Caco-2 (cell line): ENCODE measurements at places on chromosomes 4 and X. TPM values are rescaled to one million over a fixed set of nuclear protein-coding genes. Genes with fewer than 3 reads are reported as not detected.

Gene ZNF732
- total RNA-seq: not detected in 2 replicates

Gene IL21
- total RNA-seq: not detected in 2 replicates

Gene TLR2
- total RNA-seq: 7.8 and 11.0 TPM in 2 replicates

Gene PNCK
- not detected in 2 replicates for total RNA-seq

Gene RBM46
- not detected in 2 replicates for total RNA-seq

Gene TMPRSS11D
- not detected in 2 replicates for total RNA-seq

- DNase-seq: no peak
- no peak overlapping the region for H3K27ac ChIP-seq
- H3K4me3 ChIP-seq: no peak overlapping the region
- H3K36me3 ChIP-seq: no peaks in the 10 kb centered on the region
- H3K27me3 ChIP-seq: no peaks in the 10 kb centered on the region
Measured at GRCh38 chr4:81839347-81840042, 367.8 kb upstream of the RASGEF1B start.

- H3K4me3 ChIP-seq: no peak overlapping the region
- no peaks in the 10 kb centered on the region for H3K27me3 ChIP-seq
Measured at GRCh38 chr4:71827826-71828225, 43.9 kb upstream of the GC start.

DNA sequence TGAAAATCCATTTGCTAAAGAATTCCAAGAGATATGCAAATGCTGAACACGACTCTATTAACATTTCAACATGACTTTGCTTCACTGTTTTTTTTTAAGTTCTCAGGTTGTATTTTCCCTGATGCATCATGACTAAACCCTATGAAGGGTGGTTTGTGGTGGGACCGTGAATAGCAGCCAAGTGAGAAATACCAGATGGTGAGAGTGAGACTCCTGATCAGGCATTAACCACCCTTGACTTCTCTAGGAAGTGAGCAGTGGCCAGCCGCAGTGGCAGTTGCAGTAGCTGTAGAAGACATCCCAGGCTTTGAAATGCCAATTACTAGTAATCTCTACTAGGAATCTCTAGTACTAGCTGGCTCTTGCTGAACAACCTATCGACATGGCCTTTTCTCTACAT, 383.4 kb downstream of the FAM133A start:
- H3K27ac ChIP-seq: no peak overlapping the region
- H3K4me3 ChIP-seq: no peak overlapping the region
- DNase-seq: no peak
- H3K27me3 ChIP-seq: no peaks in the 10 kb centered on the region
- no peaks in the 10 kb centered on the region for H3K4me1 ChIP-seq
- no peaks in the 10 kb centered on the region for H3K36me3 ChIP-seq

GRCh38 chr4:184413261-184414046, 60.9 kb downstream of the IRF2 start:
- no peak overlapping the region for H3K4me3 ChIP-seq
- no peak for DNase-seq
- H3K27ac ChIP-seq: no peak overlapping the region

DNA sequence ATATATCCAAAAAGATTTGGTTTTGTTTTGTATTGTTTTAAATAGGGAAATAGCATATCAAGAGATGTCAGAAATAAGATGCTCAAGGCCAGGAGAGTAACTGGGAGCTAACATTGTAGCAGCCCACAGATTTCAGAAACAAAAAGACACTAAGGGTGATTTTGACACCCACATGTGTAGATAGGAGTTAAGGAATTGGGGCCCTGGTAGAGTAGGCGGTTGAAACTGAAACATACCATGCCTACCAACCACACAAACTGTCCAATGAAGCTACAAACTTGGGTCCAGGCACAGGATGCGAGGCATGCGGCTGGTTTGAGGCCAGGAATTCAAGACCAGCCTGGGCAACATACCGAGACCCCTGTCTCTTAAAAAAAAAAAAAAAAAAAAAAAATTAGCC, 6.3 kb upstream of the HSPA4L start:
- no peak overlapping the region for H3K27ac ChIP-seq
- H3K36me3 ChIP-seq: no peaks in the 10 kb centered on the region
- H3K4me3 ChIP-seq: no peak overlapping the region
- H3K4me1 ChIP-seq: 0 out of 2 replicates have a peak, but pooled peaks cover 7% of the 10 kb centered on the region

DNA sequence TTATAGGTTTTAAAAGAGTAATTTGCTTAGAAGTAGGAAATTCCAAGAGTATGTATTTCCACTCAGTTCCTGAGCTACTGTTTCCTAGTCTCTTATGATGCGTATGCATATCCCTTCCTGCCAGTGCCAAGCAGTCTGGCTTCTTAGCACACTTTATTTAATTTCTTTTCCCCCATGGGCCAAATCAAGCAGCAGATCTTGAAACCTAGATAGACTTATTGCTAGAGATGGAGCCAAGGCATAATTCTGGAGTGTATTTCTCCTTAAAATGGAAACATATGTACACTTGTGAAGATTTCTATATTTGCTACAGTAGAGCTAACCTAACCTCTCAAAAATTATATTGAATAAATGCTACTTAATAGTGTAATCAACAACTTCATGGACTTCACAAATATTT, 2337.6 kb downstream of the PCDH7 start:
- H3K4me3 ChIP-seq: no peak overlapping the region
- H3K4me1 ChIP-seq: no peaks in the 10 kb centered on the region
- no peak for DNase-seq
- H3K27ac ChIP-seq: no peak overlapping the region
- H3K36me3 ChIP-seq: no peaks in the 10 kb centered on the region
